GM12878 (cell line): ENCODE measurements at places on chromosomes 2 and 18. TPM values are rescaled to one million over a fixed set of nuclear protein-coding genes. Genes with fewer than 3 reads are reported as not detected.

Gene CDKL4
- not detected in 2 replicates for total RNA-seq

DNA sequence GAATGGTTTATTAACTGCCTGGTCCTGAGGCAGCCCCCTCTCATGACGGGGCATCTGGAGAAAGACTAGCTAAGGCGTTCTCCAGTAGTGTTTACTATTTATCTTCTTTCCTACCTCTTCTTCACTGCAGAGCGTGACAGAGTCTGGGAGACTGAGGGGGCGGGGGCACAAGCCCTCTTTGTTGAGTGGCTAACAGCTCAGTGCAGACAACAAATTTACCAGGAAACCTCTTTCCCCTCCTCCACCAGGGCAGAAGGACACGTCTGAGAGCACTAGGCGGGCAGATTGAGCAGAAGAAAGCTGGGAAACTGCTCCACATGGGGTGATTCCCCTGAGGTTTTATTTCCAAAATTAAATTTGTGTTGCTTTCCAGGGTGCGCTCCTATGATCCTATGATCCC, 322.1 kb downstream of the CNTNAP5 start:
- DNase-seq: no peak

Gene GKN1
- not detected in 2 replicates for total RNA-seq

Gene AGXT
- 0.18 and 0.19 TPM in 2 replicates for total RNA-seq

DNA sequence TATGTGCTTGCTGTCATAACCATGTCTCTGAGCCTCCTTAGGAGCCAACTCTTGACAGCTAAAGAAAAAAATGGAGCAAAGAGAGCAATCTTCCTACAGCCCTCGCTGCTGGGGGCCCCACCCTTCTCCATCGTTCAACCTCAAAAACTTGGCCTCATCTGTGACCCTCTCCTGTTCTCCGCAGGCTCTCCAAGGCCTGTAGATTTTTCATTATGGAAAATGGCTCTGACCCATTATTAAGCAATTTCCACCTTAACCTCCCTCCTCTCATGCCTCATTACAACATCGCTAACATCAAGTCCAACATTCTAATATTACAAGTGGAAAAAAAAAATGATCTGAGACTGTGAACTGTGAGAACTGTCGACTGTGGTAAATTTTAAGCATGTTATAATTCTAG, 98.7 kb downstream of the SLC8A1 start:
- no peak for DNase-seq

DNA sequence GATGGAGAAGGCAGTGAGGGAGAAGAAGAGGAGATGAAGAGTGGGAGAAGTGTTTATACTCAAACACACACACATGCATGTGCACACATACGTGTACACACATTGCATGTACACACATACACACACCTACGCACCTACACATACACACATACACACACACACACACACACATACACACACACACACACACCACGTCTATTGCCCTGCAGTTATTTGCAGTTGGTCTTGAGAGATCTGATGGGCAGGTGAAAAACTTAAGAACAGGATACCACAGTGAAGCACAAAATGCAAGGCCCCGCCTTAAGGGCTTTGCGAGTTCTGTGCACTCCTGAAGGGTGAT, 190.2 kb downstream of the MYCN start:
- no peak for DNase-seq

- DNase-seq: no peak
Measured at GRCh38 chr18:45847119-45847518, 21.6 kb downstream of the SIGLEC15 start.

Gene MERTK
- 0.37 and 1.0 TPM in 2 replicates for total RNA-seq

- DNase-seq: no peak
Measured at GRCh38 chr2:15808944-15809343, 131.4 kb upstream of the MYCN start.

DNA sequence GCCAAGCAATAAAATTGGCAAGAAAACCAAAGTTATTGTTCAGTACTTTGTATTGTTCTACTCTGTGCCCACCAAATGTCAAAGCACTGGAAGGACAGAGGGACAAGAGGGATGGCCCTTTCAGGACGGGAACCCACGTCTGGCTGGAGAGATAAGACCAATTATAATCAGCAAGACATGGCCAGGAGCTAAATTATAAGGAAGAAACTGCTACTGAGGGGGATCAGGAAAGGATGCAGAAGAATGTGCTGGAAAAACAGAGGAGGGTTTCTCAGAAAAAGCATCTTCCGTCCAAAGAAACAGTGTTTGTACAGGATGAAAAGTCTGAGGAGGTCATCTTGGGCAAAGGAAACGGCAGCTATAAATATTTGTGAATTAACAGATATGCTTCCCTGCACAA, 46.4 kb upstream of the NARS1 start:
- DNase-seq: no peak

- no peak for DNase-seq
Measured at GRCh38 chr2:111145103-111145760, 24.5 kb downstream of the BCL2L11 start.

GRCh38 chr18:29711932-29712331, 1330.6 kb downstream of the DSC3 start:
- no peak for DNase-seq

Gene TACR1
- 0.08 and 0.10 TPM in 2 replicates for total RNA-seq

Gene FARSB
- total RNA-seq: 47.8 and 48.0 TPM in 2 replicates

Gene CCT7
- total RNA-seq: 474 and 494 TPM in 2 replicates

Gene TYMS
- total RNA-seq: 219 and 224 TPM in 2 replicates

Gene MC2R
- 0.15 TPM in 1 of 2 replicates, not detected in the other for total RNA-seq

Gene IRS1
- 1.7 TPM in 2 replicates for total RNA-seq
